ENCODE measurements at places on chromosomes 3 and 15.

- DNase-seq = peak; percentile 76
Measured at GRCh38 chr3:47380601-47381316, at the start of gene PTPN23. Gene PTPN23, plus strand, starts transcription at chr3:47381021. Its CDS starts 76 bp downstream, at chr3:47381097.

GRCh38 chr3:100128565-100128964 is 14.3 kb upstream of the FILIP1L start:
- DNase-seq = no peak

GRCh38 chr3:14516738-14517345 is 23.3 kb downstream of the GRIP2 start:
- no peak for DNase-seq

DNA sequence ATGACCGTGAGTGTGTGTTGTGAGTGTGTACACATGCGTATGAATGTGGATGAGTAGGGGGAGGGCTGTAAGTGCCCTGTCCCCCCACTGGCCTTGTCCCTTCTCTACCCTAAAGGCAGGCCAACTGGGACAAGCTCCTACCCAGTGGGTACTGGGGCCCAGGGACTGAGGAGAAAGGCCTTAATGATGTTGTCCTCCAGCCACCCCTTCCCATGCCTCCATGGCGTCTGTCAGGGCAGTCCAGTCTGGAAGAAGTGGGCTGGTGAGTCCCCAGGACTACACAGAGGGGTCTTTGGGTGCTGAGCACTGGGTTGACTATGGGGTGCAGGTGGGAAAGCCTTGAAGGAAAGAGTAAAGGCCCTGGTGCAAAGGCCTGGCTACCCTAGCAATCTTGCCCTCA is 16.9 kb upstream of the CORO2B start:
- DNase-seq = no peak

Data from epithelial cell of proximal tubule (primary cell).